Activated naive CD4-positive, alpha-beta T cell (primary cell): ENCODE measurements at places on chromosomes 6 and 20.

GRCh38 chr6:169839029-169839481, 87.6 kb downstream of the ERMARD start:
- DNase-seq = no peak

- no peak for DNase-seq
These were observed 175.8 kb upstream of the LRFN2 start for GRCh38 chr6:40762981-40763380.

- DNase-seq = no peak
These were observed 86.7 kb downstream of the SYNJ2 start for GRCh38 chr6:158068156-158068892.

DNA sequence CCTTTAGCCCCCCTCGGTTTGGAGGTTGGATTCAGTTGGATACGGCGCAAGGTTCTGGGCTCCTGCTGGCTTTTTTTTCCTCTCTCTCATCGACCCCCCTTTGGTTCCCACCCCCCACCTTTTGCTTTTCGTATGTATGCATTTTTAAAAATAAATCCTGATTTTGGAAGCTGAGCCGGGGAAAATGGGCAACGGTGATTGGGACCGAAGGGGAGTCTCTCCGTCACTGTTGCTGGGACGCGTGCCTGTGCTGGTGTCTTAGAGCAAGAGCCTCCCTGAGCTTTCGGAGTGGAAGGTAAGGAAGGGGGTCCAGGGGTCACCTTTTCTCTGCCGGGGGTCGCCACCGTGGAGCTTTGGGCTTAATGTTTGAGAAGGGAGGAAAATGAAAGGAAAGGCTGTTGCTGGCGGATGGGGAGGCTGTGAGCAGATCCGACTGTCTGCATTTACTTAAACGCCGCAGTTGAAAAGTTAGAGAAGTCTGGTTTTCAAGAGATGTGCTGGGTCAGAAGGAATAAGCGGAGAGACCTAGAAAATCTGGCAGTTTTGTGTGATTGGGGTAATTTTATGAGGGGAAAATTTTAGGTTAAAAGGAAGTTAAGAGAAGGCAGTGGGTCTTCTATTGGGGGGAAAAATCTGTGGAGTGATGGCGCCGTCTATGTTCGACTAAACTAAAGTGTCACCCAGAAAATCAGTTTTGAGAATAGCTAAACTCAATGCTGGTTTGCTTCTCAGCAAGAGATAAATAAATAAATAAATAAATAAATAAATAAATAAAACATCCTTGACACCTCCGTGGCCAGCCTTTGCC, 828 bp downstream of the ADGRB3 start:
- DNase-seq = no peak

- DNase-seq = no peak
These were observed 175.4 kb downstream of the TBC1D32 start for GRCh38 chr6:121158891-121159290.

DNA sequence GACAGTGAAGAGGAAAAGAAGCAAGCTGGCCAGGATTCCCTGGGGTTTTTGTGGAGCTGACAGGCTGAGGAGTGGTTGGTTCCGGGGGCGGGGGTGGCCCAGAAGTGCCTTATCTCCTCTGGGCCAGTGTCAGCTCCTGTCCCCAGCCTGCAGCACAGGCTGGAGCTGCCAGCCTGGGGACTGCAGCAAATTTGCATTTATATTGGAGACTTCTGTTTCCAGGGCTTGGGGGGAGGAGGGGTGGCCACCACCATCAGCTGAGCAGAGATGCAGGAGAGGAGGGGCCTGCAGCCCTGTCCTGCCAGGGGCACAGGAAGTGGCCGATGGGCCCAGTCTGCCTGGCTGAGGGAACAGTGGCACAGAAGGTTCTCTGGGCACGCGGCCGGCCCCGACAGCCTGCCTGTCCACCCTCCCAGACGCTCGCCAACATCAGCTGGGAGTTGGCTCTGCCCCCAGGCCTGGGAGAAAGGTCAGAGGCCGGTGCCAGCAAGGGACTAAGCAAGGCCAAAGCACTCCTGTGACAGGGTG, 24.3 kb upstream of the SCRT2 start:
- no peak for DNase-seq

- DNase-seq = no peak
These were observed 84.1 kb upstream of the SIRPA start for GRCh38 chr20:1810926-1811620.

DNA sequence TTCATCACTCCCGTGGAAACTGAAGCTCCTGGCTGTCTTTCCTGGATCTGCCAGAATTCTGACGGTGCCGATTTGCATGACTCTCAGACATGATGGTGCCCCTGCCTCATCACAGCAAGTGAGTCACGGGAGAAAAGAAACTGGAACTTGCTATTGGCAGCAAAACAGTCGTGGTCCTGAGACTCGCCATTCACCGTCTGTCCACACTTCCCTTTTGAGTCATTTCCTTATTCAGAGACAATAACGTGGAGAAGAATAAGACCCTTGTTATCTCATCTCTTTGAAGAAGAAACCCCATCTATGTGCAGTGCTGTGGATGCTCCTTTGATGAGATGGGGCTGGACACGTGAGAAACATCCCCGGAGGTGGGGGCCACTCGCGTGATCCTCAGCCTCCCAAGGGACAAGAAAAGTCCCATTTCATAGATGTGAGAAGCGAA, 4.2 kb downstream of the GPR31 start:
- no peak for DNase-seq

GRCh38 chr20:59207742-59208357, 44.2 kb downstream of the ZNF831 start:
- DNase-seq = peak; percentile 51

GRCh38 chr6:149015535-149016525, 269.0 kb downstream of the UST start:
- no peak for DNase-seq

GRCh38 chr6:45417436-45417835, 39.7 kb upstream of the SUPT3H start:
- no peak for DNase-seq
